NCI-H1694 (cell line): ENCODE measurements at places on chromosomes 2 and 18.
A peak's percentile ranks its signal among the peaks of the same experiment; 100 is the strongest.

GRCh38 chr2:2940702-2941101 lies 436.9 kb downstream of the EIPR1 start:
- DNase-seq: no peak

DNA sequence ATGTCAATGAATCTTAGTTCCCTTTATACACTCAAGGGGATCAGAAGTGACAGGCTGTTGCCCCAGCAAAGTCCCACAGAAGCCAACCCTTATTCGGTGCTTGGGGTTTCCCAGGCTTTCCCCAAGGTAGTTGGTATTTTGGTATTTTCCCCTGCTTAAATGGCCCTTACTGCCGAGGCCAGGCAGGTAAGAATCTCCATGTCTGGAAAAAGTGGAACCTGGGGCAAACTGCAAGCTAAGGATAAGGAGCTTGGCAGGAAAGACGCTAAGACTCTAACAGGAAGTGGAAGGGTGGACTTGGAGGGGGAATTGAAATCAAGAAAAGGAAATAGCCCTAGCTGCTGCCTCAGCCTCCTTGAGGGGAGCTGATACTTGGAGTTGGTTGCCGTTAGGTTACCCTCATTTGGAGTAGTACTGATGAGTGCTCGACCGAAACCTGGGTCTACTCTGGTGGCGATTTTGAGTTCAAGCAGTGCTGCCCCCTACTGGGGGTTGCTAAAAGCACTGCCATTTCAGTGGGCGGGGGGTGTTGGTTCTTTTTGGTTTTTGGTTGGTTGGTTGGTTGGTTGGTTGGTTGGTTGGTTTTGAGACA lies 3.3 kb upstream of the GPBAR1 start:
- DNase-seq: no peak

- no peak for DNase-seq
These were observed 218.8 kb upstream of the PKDCC start for GRCh38 chr2:41829052-41829451.

- no peak for DNase-seq
These were observed 766.1 kb upstream of the SALL3 start for GRCh38 chr18:78213361-78213994.

DNA sequence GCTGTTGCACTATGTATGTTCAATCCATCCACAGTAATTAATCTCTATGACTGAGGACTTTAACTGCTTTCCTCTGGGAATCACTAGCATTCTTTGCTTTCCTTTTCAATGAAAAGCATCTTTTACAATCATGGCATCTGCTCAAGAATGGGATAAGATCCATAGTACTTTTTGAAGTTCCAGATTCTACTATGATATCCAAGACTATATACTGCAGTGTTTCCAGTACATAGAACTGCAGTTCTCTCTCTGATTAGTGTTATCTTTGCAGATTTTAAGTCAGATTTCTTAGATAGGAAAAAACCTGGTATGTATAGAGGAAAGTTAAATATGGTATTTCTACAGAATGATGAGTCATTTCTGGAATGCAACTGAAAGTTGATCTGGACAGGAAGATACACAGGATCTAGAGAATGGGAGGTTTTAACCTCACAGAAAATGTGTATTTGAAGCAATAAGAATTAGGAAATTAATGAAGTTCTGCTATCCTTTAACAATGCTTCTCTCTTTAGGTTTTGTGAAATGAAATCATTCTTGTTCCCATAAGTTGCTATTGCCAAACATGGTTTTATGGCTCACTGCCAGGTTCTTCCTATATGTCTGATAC lies 670.7 kb downstream of the ERBB4 start:
- DNase-seq: no peak

GRCh38 chr2:218003281-218003944 lies 618 bp upstream of the TNS1 start:
- DNase-seq: no peak

- peak; percentile 17 for DNase-seq
These were observed 1.8 kb downstream of the IGFBP5 start for GRCh38 chr2:216693414-216694080.

- no peak for DNase-seq
These were observed 2.4 kb downstream of the SRD5A2 start for GRCh38 chr2:31578316-31578715.

- no peak for DNase-seq
These were observed 100.3 kb downstream of the ASAP2 start for GRCh38 chr2:9306911-9307310.

DNA sequence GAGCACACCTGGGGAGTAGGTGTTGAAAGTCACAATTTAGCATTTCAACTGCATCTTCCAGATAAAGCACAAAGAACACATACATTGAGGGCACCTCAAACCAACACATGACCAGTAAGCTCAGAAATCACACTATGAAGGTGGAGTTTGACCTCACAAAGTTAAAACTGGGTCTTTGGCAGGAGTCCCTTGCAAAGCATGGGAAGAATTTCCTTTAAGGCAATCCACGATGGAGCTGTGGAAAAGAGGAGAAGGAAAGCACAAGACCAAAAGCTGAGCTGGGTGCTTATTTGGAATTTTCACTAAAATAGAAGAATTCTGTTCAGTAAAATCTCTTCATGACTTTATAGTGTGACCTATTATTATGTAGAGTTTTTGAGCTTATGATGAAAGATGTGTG lies 212.9 kb upstream of the APCDD1 start:
- no peak for DNase-seq

- no peak for DNase-seq
These were observed 59.5 kb upstream of the ITPRID2 start for GRCh38 chr2:181832015-181832414.

DNA sequence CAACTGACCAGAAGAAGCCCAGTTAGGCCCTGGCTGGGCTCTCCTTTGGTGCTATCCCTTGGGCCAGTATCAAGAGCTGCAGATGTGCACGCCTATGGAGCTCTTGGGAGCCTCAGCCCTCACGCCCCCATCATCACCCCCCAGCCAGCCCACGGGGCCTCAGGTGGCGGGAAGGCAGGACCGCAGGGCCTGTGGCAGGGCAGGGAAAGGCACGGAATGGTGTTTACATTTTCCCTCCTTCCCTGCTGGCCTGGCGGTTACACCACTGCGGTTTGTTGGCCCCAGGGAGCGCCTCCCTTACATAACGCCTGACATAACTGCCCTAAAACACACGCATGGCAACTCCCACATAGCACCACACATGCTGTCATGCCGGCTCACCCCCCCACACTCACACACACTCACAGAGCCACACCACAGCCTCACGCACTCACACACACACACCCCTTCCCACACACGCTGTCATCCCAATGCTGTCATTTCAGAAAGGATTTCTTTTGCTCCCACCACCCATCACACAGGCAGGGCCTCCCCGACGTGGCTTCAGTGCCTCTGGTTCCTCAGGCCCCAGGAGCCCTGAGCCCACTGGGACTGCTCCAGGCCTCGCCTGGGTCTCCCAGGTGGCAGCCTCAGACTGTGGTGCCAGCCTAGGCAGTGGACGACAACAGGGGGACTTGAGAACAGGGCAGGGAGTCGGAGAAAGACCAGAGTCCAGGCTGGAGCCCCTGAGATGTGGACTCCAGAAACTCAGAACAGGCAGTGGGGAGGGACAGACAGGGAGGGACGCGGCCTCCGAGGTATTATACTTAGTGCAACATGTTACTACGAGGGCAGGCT lies 15.7 kb downstream of the ZFP36L2 start:
- DNase-seq: no peak

DNA sequence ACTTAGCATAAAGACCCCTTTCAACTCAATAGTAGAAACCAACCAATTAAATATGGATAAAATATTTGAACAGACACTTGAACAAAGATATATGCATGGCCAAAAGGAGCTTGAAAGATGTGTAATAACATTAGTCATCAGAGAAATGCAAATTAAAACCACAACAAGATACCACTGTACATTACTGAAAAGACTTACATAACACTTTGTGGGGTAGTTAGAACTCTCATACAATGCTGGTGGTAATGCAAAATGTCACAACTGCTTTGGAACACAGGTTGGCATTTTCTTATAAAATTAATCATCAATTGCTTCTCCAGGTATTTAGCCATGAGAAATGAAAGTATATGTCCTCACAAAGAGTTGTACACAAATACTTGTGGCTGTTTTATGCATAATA lies 60.7 kb downstream of the TTC27 start:
- no peak for DNase-seq

GRCh38 chr2:119184512-119184911 lies 26.0 kb upstream of the C1QL2 start:
- no peak for DNase-seq

DNA sequence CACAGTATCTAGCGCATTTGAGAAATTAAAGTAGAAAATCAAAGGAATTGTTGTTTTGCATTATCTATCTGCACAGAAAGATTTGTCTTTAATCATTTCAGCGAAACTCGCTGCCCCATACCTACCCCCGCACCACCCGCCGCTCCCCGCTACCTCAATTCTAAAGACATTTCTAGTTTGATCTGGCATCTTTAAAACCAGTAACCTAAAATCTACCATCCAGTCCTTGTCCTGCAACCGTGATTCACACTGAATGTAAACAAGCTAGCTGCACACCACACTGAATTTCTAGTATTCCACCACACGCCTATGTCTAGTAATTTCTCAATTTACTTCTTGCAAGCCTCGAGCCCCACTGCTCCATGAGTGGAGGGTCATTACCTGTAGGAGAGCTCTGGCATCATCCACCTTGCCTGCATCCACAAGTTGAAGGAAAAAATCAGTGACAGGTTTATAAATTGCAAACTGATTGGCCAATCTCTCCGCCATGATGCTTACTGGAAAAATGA lies 60.1 kb downstream of the ABCG8 start:
- no peak for DNase-seq

DNA sequence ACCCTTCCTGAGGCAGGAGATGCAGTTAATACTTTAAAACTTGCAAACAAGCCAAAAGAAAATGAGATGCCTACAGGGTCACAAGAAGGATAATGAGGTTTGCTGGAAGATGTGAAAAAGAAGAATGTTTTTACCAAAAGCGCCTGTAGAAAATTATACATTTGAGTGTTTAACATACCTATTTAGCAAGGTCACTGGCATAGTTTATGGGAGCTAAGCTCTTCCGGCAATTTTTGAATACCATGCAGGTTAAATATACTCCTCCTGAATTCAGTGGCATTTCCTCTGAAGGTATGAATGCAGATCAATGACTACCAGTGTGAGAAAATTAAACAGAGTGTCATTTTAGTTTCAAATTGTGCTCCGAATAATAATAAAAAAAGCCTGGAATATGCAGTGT lies 21.2 kb upstream of the MAP3K20 start:
- DNase-seq: no peak

GRCh38 chr2:112142525-112143078 lies 4.4 kb downstream of the FBLN7 start:
- DNase-seq: no peak

GRCh38 chr2:162579169-162579568 lies 235.2 kb downstream of the GCA start:
- no peak for DNase-seq

GRCh38 chr18:64332835-64333234 lies 183.9 kb upstream of the LINC00305 start:
- no peak for DNase-seq

GRCh38 chr18:10229458-10229857 lies 225.0 kb upstream of the APCDD1 start:
- DNase-seq: no peak

DNA sequence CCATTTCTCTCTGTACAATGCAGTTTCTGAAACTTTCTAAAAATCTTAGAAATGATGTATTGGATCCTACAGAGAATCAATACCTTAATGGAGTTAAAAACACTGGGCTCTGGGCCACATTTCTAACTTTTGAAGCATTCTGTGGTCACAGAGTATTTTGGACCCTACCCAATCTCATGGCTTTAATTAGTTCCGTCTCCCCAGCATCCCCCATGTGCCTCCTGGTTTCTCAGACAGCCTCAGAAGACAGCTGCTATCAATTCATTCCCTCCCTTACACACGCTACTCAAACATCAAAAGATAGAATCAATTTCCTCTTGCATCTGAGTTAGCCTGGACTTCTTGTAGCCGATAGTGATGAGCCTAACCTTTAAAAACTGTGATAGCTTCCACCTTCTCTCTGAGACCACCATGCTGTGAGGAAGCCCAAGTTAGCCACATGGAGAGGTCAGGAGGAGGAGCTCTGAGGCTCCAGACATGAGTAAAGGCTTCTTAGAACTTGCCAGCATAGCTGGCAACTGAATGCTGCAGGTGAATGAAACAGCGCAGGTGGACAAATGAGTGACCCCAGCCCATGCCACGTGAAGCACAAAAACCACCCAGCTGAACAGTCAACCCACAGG lies 10.4 kb downstream of the ADCY3 start:
- no peak for DNase-seq

GRCh38 chr18:23136326-23137096 lies 1.2 kb downstream of the CABLES1 start:
- DNase-seq: no peak

GRCh38 chr2:9883897-9884296 lies 40.6 kb downstream of the TAF1B start:
- no peak for DNase-seq

DNA sequence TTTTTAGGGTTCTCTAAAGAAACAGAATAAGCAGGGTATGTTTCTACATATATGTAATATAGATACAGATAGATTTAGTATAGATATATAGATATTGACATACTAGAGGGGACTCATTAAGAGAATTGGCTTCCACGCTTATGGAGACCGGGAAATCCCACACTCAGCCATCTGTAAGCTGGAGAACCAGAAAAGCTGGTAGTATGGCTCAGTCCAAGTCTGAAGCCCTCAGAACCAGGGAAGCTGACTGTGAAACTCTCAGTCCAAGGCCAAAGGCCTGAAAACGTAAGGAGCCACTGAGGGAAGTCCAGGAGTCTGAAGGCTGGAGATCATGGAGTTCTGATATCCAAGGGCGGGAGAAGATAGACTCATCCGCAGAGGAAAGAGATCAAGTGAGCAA lies 441.3 kb upstream of the CDH20 start:
- DNase-seq: no peak

GRCh38 chr2:160609346-160609745 lies 115.7 kb upstream of the RBMS1 start:
- no peak for DNase-seq

DNA sequence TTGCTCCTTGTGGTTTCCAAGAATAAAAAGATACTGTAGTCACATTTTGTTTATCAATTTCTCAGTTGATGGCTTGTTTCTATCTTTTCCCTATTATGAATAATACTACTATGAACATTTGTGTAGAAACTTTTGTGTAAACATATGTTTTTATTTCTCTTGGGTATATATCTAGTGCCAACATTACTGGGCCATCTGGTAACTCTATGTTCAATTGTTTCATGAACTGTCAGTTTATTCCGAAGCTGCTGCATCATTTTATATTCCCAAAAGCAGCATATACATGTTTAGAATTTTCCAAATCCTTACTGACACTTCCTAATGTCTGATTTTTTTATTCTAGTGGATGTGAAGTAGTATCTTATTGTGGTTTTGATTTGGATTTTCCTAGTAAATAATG lies 737.6 kb upstream of the TMEFF2 start:
- DNase-seq: no peak

DNA sequence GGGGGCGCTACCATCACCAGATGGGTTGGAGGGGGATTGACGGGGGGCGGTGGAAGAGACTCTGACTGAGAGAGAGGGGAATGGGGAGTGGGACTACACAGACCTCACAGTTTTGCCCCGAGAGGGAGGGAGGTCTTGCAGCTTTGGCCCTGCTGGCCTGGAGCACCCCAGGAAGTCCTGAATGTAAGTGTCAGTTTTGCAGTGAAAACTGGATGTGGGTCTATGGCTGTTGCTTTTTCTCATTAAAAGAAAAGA lies 2.4 kb downstream of the TCF7L1 start:
- no peak for DNase-seq
